T47D (cell line): ENCODE measurements at places on chromosomes 5 and 9.

- DNase-seq: no peak
These were observed 45.7 kb upstream of the HSD17B4 start for GRCh38 chr5:119406551-119407110.

DNA sequence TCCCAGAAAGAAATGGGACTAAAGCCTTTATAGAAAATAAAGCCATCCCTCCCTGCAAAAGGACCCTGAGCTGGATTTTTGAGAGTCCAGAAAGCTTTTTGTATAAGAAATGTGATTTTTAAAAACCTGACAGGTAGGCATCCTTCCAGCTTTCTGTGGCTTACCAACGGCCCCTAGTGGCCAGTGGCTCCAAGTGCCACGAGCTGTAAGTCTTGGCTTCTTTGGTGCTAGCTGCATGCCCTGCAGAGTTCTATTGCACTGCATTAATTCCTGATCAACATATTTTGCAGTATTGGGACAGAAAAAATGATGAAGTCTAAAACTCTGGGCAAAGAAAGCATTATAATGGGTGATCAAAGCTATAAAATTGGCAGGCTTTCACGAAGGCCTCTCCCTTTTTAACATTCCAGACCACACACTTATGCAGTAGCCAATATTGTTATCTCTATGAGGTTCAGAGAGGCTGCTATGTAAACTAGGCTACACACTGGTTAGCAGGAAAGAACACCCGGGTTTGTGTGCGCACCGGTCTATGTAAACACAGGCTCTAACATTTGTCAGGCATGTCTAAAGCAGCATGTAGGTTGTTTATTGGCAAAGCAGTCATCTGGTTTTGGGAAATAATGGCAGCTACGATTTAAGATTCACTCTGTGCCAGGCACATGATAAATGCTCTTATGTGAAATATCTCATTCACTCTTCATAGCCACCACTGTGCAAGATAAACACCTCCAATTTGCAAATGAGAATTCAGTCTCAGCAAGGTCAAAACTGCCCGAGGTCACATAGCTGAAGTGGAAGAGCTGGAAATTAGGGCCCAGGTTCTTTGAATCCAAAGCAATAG is 55.2 kb downstream of the NMUR2 start:
- DNase-seq: peak; percentile 71

GRCh38 chr5:171313481-171314206 is 4.6 kb downstream of the TLX3 start:
- no peak for DNase-seq

DNA sequence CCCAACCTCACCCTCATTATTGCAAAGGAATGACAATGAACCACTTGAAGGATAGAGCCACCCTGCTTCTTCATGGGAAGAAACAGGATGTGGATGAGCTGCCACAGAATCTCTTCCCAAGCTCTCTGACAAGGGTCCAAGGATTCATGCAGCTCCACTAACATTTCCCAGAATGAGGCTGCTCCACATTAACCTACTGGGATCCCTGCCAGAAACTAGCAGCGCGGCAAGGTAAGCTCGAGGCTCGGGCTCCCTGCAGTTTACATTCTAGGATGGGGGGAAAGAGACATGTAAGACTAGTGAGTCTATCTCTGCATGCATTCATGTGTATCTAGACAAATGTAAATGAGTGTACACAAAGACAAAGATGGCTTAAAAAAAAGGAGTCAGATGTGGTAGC is 12.1 kb downstream of the DCAF12 start:
- no peak for DNase-seq

- DNase-seq: no peak
These were observed 460.8 kb upstream of the SMARCA2 start for GRCh38 chr9:1554081-1555035.

GRCh38 chr5:112555691-112556090 is 136.6 kb upstream of the EPB41L4A start:
- DNase-seq: no peak

GRCh38 chr9:109452761-109453160 is 45.3 kb downstream of the PTPN3 start:
- DNase-seq: no peak
